ENCODE measurements at places on chromosomes 5 and 9.

- no peak for DNase-seq
These were observed 396.9 kb downstream of the PDE4D start for GRCh38 chr5:59496524-59497134.

GRCh38 chr9:117278471-117279035 lies 136.3 kb downstream of the ASTN2 start:
- no peak for DNase-seq

GRCh38 chr5:51599587-51599986 lies 216.3 kb downstream of the ISL1 start:
- DNase-seq, result no peak

GRCh38 chr5:96741891-96742309 lies 65.8 kb downstream of the ERAP1 start:
- no peak for DNase-seq
